ENCODE measurements at places on chromosomes 16 and 17.

GRCh38 chr16:74192281-74192797 is 104.3 kb upstream of the PSMD7 start:
- peak; percentile 10 for DNase-seq

DNA sequence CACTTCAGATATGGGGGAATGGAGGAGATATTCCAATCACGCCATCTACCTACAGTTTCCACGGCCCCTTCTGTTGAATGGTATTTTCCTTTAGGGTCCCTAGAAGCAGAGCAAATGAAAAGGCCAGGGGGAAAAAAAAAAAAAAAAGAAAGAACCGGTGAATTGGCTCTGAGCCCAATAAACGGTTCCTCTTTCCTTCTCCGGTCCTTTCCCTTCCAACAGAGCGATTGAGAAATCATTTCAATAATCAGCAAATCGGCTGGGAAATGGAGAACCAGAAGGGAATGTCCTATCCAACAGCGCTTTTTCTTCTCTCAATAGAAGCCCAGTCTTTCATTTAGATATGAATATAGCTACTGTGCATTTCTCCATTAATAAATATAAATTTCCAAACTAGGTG is 26.8 kb upstream of the HOXB13 start:
- DNase-seq, result no peak

DNA sequence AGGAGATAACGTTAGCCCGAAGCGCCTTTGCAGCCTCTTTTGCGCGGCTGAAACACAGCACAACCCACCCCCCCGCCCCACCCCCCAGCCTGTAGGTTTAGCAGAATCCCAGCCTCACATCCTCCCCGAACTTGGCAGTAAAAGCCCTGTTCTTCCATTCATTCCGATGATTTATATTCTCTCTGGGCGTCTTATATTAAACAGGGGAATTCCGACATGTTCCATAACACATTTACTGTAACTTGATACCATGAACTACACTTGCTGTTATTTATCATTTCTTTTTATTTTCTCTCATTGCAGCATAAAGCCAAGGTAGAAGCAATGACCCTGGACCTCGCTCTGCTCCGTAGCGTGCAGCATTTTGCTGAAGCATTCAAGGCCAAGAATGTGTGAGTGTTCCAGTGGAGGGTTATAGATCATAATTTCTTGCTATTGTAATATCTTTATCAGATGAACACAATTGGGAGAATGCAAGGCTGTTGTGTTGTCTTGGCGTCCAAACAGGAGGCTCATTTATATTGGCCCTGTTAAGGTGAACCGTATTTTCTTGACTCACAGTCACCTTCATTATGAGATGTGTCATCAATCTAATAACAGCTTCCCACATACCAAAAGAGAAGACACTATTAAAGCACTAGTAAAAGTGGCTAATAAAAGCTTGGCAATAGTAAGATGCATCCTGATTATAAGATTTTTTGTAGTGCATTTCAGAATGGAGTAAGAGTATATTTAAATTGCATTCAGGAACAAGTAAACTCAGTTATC is 287.3 kb downstream of the WWOX start:
- DNase-seq, result no peak

DNA sequence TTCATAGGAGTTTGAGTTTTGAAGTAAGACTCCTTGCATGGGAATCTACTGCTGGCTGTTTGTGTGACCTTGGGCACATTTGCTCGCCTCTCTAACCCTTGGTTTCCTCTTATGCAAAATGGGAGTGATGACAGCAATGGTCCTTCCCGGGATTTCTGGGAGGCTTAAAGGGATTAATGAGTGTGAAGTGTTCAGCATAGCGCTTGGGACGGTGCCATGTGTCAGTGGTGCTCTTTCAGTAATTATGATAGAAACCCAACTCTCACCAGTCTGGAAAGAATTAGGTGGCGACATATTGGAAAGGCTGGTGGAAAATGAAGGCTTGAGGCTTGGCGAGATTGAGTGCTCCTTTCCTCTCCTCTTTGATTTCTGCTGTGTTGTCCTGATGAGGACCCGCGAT is 429.2 kb upstream of the EEF2KMT start:
- no peak for DNase-seq

- DNase-seq, result no peak
These were observed 16.1 kb upstream of the SDK2 start for GRCh38 chr17:73660366-73660765.

GRCh38 chr16:24998201-24998600 is 17.0 kb downstream of the ARHGAP17 start:
- DNase-seq, result no peak

DNA sequence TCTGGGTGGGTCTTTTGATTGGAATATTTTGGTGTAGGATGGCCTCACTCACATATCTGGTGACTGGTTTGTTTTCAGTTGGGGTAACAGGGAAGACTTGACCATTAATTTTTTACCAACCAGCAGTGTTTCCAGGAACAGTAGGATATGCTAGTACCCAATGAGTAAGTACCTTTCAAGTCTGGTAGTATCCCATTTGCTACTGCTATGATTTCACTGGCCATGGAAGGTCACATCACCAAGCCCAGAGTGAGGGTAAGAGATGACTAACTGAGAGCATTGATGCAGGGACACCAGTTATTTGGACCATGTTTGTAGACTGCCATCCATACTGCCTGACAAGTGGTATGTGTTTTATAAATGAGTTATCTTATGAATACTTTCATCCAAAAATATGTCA is 277.7 kb downstream of the MAP2K6 start:
- no peak for DNase-seq

- no peak for DNase-seq
These were observed 31.4 kb downstream of the ITGB3 start for GRCh38 chr17:47285003-47285402.

DNA sequence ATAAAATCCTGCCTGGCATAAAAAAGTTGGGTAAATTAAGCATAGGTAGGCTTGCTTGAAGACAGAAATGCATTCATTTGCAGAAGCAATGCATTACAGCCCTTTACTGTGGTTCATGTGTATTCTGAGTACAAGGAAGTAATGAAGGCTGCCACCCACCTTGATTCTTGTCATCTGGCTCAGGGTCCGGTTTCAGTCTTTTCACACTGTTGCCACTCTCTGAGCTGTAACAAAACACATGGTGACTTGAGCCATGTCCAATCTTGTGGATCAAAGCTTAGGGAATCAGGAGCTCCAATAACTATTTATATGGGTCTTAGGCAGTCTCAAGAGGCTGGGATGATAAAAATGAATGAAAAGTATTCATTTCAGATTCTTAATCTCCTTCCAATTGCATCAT is 22.0 kb downstream of the PSME3IP1 start:
- DNase-seq, result no peak

DNA sequence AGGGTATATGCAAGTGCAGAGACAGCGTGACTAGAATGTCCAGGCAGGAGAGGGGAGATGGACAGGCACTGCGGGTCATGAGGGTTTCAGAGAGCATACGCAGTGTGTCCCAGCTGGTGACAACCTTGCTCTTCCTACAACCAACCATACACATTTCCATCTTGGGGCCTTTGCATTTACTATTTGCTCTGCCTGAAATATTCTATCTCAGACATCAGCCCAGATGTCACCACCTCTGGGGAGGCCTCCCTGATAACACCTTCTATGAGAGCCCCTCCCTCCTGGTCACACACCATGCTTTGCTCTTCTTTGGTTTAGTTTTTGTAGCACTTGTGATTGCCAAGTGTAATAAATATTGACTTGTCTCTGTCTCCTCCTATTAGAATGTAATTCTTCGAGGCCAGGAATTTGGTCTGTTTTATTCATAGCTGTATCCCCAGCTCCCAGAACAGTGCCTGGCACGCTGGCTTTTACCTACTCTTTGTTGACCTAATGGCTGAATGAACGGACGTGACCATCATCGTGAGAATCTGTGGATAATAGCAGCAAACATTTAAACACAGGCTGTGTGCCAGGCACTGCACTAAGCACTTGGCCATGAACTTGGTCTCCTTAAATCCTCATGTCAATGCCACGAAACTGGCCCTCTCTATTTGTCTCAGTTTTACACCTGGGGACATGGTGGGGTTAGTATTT is 51.9 kb downstream of the PLCG2 start:
- no peak for DNase-seq

DNA sequence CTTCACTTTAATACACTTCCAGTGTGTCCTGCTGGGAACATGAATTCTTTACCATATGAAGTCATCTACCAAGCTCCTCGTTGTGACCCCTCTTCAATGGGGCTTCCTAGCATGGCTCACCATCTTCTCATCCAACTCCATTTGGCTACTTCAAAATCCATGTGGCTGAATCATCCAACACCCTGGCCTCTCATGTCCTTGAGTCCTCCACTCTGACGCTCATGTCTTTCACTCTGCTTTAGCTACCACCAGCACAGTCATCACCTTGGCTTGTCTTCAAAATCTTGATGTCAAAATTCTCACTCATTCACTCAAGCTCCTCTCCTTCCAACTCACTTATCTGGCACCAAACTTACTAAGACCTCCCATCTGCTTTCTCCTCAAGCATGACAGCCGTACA is 35.8 kb downstream of the AMFR start:
- no peak for DNase-seq

DNA sequence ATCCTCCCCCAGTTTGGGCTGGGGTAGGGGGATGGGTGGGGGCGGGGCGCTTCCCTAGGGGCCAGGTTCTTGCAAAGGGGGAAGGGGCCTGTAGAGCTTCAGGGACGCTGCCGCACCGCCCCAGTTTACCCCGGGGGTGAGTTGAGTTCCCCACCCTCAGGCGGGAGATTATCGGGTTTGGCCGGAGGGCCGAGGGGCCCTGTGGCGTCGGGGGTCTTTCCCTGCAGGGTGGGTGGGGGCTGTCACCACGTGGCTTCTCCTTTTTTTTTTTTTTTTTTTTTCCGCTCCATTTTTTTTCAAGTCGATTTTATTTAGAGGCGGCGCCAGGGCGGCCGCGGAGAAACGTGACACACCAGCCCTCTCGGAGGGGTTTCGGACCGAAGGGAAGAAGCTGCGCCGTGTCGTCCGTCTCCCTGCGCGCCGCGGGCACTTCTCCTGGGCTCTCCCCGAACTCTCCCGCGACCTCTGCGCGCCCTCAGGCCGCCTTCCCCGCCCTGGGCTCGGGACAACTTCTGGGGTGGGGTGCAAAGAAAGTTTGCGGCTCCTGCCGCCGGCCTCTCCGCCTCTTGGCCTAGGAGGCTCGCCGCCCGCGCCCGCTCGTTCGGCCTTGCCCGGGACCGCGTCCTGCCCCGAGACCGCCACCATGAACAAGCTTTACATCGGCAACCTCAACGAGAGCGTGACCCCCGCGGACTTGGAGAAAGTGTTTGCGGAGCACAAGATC is at the start of gene IGF2BP1:
IGF2BP1 (plus strand) TSS at position 283 of the 724 bp plus-strand sequence; CDS start at position 644, 361 bp downstream.
- peak; percentile 93 for DNase-seq

DNA sequence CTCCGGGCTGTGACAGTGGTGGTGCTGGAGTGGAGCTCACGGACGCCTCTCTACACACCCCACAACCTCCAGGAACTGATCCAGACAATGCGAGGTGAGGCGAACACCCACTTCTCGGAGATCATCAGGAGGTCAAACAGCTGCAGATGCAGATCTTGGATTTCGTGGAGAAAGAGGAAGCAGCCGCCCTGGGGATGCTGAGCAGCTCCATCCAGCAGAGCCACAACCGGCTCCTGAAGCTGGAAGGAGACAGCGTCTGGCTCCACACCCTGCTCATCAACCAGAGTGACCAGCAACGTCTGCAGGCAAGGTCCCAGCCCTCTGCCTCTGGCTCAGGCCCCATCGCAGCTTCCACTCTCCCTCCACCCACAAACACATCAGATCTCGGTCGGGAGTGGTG is 13.2 kb upstream of the SLC16A5 start:
- DNase-seq, result no peak

DNA sequence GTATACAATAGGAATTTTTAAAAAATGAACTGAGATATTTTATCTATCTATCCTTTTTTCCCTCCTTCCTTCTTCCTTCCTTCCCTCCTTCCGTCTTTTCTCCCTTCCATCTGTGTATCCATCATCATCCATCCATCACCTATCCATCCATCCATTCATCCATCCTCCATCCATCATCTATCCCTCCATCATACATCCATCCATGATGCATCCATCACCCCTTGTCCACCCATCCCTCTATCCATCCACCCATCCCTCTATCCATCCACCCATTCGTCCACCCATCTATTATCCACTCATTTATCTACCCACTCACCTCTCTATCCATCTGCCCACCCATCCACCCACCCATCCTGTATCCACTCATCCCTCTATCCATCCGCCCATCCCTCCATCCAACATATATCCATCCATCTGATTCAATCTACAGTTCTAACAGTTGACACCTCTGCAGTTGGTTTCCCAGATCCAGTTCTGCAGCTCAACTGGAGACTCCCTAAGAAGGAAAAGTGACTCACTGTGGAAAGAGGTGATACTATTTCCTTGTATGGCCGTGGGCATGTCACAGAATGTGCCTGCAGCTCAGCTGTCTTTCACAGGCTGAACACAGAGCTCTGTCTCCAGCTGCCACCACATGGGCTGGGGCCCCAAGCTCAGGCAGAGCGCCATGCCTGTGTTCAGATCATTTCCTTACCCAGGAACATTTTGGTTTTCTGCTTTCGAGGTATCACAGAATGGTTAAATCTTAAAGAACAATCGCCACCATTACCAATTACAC is 130.8 kb downstream of the XYLT1 start:
- DNase-seq, result no peak

- DNase-seq, result peak; percentile 94
These were observed 852 bp upstream of the HELZ start for GRCh38 chr17:67245694-67246402.

GRCh38 chr16:9047689-9048301 is 43.6 kb upstream of the HAPSTR1 start:
- DNase-seq, result peak; percentile 40

DNA sequence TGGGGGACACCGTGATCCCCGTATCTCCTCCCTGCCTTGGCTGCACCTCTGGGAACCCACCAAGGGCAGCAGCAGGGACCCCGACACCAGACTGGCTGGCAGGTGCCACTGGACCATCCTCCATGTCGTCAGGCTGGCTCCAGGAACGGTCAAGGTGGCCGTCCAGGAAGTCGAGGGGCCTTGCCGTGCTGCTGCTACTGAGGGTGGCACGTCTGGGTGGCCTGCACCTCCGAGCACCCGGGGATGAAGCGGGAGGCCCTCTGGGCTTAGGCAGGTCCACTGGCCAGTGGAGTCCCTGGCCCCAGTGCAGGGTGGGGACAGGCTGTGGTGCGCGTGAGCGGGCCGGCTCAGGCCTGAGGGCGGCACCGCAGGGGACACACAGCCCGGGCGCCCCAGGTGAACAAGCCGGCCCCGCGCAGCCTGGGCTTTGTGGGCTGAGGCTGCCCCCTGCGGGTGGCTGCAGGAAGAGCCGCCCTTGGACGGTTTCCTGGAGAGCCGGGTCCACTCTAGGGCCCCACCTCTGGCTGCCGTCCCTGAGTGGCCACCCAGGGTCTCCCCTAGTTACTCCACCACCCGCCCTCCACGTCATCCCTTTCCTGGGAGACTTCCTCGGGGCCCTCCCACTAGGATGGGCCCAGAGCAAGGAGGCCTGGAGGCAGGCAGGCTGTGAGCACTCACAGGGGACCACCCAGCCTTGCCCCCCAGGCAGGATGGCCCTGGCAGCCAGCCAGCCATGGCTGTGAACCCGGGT is 42.8 kb upstream of the ZC3H18 start:
- peak; percentile 90 for DNase-seq

Data from neural progenitor cell (in vitro differentiated cells).